ENCODE measurements at places on chromosomes 4 and X.
A peak's percentile ranks its signal among the peaks of the same experiment; 100 is the strongest.

DNA sequence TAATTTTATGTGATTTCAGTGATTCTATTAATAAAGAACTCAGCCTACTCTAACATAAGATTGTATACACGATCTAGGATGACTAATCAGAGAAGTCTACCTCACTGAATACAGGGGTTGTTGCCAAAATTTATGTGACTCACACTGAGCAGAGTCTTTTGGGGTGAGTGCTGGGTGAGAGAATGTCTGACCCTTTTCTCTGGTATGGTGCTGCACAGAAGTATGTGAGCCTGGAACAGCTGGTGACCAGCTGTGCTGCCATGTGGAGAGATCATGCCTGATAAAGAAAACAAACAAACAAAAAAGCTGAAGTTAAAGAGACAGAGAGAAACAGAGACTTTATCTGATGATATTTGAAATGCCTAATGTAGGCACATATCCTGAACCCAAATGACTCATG lies 618.1 kb upstream of the GRIA3 start:
- DNase-seq: peak; percentile 29

- DNase-seq: no peak
Observed at GRCh38 chrX:37883196-37883595, 35.8 kb upstream of the DYNLT3 start.

DNA sequence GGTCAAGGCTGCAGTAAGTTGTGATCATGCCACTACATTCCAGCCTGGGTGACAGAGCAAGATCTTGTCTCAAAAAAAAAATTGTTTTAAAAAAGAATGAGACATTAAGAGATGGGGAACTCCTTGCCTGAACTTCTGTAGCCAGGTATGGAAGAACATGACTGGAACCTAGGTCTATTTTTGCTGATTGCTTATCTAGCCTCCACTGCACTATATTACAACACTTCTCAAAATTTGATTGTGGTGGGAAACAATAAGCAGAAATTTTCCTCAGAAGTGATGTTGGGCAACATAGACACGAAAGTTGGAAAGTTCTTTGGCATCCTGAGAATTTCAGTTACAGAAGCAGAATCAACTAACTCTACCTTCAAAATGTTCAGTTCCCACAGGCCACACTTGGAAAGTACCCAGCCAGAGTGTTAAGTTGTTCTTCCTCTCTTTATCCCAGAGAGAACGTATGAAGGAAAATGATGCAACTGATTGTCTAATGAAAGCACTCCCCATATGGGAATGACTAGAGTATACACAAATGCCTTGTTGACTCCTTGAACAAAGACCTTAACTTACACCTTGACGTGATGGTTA lies 50.0 kb downstream of the LUZP4 start:
- no peak for DNase-seq

DNA sequence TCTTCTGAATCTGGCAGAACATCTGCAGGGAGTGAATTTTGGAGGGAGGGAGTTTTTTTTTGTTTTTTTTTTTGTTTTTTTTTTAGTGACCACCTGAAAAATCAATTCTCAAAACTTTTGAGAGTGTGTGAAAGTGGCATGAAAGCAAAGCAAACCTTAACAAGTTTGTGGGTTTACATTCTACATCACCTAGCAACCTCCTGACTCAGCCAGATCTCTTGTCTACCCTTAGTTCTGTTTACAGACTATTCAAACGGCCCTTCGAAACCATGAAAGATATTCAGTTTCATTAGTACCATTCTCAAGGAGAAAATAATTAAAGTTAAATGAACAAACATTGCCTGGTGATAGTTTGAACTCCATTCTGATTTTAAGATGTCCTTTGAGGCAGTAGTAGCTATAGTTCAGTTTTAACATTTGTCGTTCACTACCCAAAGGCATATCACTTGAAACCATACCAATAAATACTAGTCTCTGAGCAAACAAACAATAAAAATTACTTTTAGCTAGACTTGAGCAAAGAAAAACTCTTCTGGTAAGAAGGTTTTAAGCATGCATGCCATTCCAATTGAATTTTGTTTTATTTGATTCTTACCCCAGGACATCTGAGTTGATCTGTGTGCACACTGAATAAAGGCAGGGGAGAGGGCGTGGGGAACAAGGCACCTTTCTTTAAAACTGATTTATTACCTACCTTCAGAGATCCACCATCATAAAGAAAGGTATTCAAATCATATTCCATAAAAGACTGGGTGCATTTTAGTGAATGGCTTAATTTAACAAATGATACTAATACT lies 137.7 kb downstream of the ARX start:
- DNase-seq: peak; percentile 17

- peak; percentile 71 for DNase-seq
Observed at GRCh38 chr4:173448103-173448502, 49.2 kb upstream of the SCRG1 start.

GRCh38 chrX:148871422-148872160 lies 371.2 kb downstream of the AFF2 start:
- peak; percentile 52 for DNase-seq

Measured in muscle of back (tissue), 13 donors.